ENCODE measurements at places on chromosomes 5 and 9.

DNA sequence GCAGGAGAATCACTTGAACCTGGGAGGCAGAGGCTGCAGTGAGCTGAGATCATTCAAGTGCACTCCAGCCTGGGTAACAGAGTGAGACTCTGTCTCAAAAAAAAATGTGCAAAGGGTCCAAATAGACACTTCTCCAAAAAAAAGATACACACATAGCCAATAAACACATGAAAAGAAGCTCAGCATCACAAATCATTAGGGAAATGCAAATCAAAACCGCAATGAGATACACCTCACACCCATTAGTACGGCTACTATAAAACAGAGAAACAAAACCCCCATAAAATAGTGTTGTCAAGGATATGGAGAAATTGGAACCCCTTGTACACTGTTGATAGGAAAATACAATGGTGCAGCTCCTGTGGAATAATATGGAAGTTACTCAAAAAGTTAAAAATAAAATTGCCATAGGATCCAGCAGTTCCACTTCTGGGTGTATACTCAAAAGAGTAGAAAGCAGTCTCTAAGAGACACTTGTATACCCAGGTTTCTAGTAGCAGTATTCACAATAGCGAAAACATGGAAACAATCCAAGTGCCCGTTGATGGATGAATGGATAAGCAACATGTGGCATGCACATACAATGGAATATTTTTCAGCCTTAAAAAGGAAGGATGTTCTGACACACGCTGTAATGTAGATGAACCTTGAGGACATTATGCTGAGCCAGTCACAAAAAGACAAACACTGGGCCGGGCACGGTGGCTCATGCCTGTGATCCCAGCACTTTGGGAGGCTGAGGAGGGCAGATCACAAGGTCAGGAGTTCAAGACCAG lies 57.2 kb upstream of the PPARGC1B start:
- no peak for DNase-seq

DNA sequence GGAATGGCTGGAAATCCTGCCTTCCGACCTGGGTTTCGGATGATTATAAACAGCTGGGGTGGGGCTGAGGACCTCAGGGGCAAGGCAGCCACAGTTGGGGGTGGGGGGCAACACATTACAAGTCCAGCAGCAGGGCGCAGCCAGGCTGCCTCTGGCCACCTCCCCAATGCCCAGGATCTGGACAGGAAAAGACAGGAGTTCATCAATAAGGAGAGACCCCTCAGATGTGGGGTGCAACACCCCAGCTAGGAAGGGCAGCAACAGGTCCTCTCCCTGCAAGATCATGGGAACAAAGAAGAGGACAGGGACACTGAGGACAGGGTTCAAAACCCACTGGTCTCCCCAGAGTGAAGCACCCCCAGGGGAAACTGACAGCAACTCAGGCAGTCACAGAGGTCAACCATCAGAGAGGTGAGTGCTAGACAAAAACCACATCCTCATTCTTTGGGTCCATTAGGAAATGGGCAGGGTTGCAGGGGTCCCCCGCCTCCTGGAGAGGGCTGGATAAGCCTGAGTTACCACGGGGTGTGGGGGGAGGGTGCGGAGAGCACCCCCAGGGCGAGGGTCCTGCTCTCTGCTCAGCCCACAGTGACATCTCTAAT lies 33.5 kb downstream of the SEMA4D start:
- no peak for DNase-seq

DNA sequence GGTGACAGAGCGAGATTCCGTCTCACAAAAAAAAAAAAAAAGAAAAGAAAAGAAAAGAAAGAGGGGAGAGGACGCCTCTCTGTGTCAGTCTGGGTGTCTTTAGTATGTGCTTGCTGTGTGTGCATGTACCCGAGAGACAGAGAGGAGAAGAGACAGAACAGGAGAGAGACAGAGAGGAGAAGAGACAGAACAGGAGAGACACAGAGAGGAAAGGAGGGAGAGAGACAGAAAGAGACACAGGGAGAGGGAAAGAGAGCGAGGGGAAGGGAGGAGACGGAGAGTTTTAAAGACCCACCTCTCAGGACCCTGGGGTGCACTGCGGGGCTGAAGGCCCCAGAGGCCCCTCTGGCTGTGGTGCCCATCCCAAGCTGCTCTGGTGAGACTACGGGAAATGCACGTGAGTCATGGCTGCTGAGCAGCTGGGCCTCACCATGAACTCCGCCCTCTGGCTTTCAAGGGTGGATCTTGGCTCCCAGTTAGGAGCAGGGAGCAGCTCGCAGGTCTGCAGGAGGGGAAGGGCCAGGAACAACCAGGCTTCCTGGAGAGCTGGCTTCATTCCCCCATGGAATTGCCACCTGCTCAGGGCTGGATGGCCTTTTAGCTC lies 7.9 kb downstream of the SLC6A3 start:
- DNase-seq: no peak

- DNase-seq: no peak
Observed at GRCh38 chr5:79529110-79529509, 15.2 kb upstream of the HOMER1 start.

DNA sequence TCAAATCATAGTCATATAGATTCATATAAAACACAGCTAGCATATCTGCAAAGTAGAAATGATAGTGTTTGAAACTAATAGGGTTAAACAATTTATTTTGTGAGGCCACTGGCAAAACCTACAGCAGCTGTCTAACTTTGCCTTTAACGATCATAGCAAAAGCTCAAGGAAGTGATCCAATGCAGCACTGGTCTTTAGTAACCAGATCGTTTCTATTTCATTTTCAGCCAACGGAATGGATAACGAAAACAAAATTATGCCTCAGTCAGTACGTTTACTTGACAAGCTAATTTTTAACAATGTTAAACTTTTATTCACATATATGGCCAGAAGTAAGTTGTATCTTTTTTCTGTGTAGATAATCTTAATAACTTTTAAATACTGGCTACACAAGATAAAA lies 17.7 kb downstream of the MLLT3 start:
- peak; percentile 40 for DNase-seq

DNA sequence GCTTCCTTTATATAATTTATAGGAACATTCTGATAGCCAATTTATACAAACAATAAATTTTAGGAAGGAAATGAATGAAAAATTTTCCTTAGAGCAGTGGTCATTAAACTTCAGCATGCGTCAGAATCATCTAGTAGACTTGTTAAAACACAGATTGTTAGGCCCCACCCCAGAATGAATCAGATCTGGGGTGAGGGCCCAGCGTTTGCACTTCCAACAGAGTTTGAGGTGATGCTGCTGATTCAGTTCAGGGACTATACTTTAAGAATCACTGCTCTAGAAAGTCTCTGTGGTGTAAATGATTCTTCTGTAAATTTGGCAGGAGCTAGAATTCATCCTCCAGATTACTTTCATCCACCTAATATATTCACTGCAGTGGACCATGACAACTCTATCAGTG lies 80.4 kb downstream of the SLC12A2 start:
- DNase-seq: no peak

- no peak for DNase-seq
Observed at GRCh38 chr9:132125361-132125760, 36.5 kb upstream of the NTNG2 start.

DNA sequence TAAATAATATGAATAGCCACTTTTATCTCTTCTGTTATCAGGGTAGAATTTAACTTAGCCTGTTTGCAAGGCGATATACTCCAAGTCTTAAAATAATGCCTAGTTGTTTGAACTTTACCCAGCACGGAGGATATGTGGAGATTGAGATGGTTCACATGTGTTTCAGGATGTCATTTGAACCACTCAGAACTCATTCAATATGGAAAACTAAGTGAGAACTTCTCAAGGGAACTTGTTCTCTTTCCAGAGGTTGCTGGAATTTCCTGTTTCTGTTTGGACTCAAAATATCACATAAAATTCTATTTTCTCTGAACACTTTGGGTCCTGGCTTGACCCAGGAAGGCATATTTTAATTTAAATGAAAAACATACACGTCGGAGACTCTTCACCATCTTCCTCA lies 139.1 kb upstream of the MYO10 start:
- DNase-seq: no peak

DNA sequence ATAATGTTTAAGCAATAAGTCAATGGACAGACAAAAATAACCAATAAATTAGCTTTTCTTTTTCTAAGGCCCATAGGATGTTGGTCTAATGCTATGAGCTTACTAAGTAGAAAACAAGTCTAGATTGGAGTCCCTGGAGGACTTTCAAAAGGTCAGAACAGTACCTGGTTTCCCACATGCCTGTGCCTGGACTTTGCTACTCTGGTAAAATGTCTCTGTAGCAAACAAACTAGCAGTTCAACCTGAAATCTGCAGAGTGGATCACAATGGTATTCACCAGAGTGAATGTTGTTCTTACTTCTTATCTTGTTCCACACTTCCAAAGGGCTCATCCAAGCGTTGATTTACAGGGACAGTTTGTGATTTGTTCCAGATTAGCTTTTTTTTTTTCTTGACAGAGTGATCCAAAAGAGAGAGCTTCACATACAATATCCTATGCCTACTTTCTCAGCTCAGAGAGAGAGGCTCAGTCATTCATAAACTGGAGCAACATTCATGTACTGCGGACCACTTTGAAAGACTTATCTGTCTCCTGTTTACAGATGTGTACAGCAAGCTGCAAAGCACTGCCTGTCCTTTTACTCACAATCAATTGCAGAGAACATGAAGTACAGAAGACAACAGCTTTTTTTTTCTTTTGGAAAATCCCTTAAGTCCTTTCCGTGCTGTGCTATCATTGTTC lies 466.1 kb downstream of the SPATA31D1 start:
- DNase-seq: no peak

GRCh38 chr5:66411701-66412100 lies 184.5 kb upstream of the MAST4 start:
- no peak for DNase-seq

GRCh38 chr9:69249337-69249736 lies 75.3 kb downstream of the TJP2 start:
- DNase-seq: no peak

GRCh38 chr5:122951658-122952057 lies 84.9 kb downstream of the PPIC start:
- DNase-seq: no peak

DNA sequence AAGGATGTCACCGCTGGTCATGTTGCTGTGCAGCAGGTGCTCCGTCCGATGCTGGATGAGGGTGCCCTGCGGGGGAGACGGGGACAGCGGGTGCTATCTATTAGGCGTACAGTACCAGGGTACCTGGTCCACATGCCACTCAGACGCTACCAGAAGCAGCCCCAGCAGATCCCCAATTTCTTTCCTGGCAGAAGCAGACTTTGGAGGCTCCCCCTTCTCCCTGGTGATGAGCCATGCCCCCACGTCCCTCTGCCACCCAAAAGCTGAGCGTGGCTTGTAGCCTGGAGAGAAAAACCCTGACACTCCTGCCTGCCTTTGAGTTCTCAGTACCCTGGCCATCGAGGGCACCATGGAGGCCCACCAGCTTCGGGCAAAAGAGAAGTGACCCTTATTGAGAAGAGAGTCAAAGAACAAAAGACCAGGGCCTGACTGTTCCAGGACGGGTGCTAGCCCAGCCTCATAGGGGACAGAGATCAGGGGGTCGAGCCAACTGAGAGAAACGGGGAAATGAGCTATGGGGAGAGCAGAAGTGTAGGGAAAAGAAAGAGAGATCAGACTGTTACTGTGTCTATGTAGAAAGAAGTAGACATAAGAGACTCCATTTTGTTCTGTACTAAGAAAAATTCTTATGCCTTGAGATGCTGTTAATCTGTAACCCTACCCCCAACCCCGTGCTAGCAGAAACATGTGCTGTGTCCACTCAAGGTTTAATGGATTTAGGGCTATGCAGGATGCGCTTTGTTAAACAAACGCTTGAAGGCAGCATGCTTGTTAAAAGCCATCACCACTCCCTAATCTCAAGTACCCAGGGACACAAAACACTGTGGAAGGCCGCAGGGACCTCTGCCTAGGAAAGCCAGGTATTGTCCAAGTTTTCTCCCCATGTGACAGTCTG lies 62.0 kb upstream of the ZNF354B start:
- no peak for DNase-seq

GRCh38 chr5:109350537-109351270 lies 59.1 kb downstream of the PJA2 start:
- DNase-seq: no peak

DNA sequence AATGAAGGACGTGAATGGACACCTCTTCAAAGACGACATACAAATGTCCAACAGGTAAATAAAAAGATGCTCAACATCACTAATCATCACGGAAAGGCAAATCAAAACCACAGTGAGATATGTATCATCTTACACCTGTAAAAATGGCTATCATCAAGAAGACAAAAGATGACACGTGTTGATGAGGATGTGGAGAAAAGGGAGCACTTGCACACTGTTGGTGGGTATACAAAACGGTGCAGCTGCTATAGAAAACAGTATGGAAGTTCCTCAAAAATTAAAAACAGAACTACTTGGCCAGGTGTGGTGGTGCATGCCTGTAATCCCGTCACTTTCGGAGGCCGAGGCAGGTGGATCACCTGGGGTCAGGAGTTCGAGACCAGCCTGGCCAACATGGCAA lies 47.9 kb downstream of the STK10 start:
- DNase-seq: no peak

- no peak for DNase-seq
Observed at GRCh38 chr5:6686915-6687409, 26.3 kb upstream of the TENT4A start.

GRCh38 chr5:1029945-1030625 lies 21.5 kb downstream of the NKD2 start:
- DNase-seq: no peak

DNA sequence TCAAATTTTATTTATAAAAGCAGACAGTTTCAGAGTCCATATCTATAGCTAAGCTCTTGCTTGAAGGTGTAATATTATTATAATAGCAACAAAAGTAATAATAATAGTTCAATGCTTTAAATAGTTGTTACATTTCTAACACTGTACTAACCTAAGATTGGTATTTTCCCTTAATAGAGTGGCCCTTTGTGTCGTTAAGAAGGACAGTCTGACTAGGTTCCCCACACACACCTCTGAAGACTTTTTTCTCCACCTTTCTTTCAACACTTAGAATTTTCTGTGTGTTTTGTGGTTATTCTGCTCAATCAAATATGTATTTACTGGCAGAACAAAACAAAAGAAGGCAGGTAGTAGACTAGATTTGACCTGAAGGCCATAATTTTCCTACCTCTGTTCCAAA lies 223.2 kb upstream of the ACO1 start:
- DNase-seq: no peak

GRCh38 chr5:111597491-111597890 lies 85.2 kb upstream of the STARD4 start:
- no peak for DNase-seq

DNA sequence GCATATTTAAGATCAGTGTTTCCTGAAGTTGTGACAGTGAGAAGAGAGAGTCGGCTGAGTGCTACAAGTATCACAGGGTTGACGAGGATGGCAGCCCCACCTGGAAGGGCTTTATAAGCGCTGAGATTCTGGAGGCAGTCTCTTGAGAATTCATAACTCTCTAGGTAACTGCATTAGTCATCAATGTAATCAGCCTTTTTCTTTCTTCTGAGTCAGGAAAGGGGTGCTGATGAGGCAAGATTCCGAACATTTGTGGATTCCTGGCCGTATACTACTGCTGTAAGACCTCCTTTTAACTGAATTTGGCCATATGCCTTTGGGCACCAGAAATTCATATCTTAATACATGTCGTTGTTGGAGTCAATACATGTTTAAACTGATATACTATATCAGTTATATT lies 6.6 kb upstream of the RNF20 start:
- no peak for DNase-seq
